ENCODE measurements at places on chromosomes 2 and 18.
A peak's percentile ranks its signal among the peaks of the same experiment; 100 is the strongest.

DNA sequence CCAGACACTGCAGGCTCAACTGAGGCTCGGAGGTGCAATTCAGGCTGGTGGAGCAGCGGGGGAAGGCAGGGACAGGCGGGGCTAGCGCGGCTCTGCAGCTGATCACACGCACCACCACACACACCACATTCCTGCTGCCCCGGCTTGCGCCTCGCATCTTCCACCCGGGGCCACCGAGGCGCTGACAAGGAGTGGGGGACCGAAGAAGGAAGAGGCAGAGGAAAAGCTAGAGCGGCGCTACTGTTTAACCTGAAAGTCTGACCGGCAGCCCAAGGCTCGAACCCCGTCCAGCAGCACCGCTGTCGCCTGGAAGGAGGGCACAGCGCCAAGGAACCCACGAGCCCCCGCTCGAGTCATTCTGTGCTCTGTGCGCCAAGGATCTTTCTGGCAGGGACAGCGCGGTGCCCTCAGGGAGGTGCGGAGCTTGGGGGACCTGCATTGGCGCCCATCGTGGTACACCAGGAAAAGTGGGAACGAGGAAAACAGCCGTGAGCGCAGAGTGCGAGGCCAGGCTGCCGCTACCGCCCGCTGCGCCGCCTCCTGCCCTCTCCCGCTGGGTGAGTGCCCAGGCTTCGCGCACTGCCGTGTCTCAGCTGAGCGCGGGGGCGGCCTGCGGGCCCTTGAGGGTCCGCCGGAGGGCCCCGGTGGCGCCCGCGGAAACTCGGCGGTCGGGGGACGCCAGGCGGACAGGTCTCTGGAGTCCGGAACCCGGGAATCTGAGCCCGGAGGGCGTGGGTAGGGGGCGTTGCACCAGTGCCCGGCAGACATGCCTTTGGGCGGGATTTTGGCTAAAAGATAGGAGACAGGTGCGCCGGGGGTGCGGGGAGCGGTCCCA is 860 bp upstream of the KCNJ3 start:
- H3K4me3 ChIP-seq, result peak overlapping the region; percentile 89
- H3K4me1 ChIP-seq, result peaks cover 28% of the 10 kb centered on the region
- H3K27me3 ChIP-seq, result no peaks in the 10 kb centered on the region
- H3K36me3 ChIP-seq, result peaks cover 3% of the 10 kb centered on the region

DNA sequence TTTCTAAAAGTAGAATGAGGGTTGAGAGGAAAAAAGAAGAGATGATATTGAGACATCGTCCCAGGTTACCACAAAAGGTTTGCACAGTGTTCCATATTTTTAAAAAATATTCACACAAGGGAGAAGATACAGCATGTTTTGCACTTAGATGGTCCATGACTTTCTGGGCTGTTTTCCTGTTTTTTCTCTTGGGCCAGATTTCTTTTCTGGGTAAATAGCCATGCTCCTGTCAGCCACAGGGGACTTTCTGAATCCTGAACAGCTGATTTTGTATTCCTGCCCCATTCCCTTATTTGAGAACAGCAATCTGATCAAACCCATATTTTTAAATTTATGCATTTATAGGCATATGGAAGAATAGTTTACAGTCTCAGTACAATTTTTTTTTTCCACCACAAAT is 185.9 kb upstream of the NRP2 start:
- DNase-seq, result no peak
- H3K36me3 ChIP-seq, result peaks cover 7% of the 10 kb centered on the region
- H3K27me3 ChIP-seq, result no peaks in the 10 kb centered on the region
- H3K4me1 ChIP-seq, result peaks cover 4% of the 10 kb centered on the region
- H3K4me3 ChIP-seq, result no peak overlapping the region

DNA sequence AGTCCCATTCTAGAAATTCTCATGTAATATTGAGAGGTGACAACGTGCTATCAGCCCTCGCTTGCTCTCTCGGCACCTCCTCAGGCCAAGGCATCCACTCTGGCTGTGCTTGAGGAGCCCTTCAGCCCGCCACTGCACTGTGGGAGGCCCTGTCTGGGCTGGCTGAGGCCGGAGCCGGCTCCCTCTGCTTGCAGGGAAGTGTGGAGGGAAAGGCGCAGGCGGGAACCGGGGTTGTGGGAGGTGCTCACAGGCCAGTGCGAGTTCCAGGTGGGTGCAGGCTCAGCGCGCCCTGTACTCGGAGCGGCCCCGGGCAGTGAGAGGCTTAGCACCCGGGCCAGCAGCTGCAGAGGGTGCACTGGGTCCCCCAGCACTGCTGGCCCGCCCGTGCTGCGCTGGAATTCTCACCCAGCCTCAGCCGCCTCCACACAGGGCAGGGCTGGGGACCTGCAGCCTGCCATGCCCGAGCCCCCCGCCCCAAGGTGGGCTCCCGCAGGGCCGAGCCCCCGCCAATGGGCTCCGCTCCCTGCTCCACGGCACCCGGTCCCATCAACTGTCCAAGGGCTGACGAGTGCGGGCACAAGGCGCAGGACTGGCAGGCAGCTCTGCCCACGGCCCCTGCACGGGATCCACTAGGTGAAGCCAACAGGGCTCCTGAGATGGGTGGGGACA is 1680.6 kb upstream of the LRRTM1 start:
- no peak overlapping the region for H3K27ac ChIP-seq
- no peaks in the 10 kb centered on the region for H3K36me3 ChIP-seq
- no peak overlapping the region for H3K4me3 ChIP-seq
- no peak for DNase-seq

DNA sequence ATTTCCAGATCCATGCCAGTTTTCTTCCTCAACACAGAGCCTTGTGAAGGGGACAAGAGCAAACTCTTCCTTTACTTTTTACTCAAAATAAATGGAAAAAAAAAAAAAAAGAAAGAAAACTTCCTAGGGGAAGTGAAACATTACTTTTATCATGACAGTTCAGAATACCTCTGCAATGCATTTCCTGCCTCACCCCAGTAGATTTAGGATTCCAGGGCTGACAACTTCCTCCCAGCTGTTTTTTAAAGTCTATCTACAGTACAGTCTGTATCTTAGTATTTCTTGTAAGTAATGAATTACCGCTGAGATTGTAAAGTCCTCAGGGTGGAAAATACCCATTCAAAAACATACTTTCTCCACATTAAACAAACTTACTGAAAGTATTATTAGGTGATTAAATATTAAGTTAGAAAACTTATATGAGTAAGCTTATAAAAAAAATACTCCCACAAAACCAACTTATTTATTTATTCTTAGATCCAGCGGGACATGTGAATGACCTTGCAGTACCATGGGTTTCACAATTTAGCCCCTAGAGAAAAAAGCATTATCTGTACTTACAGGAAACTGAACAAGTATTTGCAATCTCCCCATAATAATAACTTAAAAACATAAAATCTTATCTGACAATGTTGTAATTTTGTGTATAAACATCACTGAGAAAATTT is 117.7 kb downstream of the RBMS1 start:
- peaks cover 20% of the 10 kb centered on the region for H3K4me1 ChIP-seq
- H3K27ac ChIP-seq, result no peak overlapping the region
- no peak overlapping the region for H3K4me3 ChIP-seq
- no peaks in the 10 kb centered on the region for H3K27me3 ChIP-seq
- no peaks in the 10 kb centered on the region for H3K36me3 ChIP-seq

GRCh38 chr2:23538566-23538965 is 153.6 kb downstream of the KLHL29 start:
- no peaks in the 10 kb centered on the region for H3K36me3 ChIP-seq
- H3K27me3 ChIP-seq, result peaks cover 53% of the 10 kb centered on the region
- DNase-seq, result no peak
- H3K4me3 ChIP-seq, result no peak overlapping the region
- H3K27ac ChIP-seq, result no peak overlapping the region

DNA sequence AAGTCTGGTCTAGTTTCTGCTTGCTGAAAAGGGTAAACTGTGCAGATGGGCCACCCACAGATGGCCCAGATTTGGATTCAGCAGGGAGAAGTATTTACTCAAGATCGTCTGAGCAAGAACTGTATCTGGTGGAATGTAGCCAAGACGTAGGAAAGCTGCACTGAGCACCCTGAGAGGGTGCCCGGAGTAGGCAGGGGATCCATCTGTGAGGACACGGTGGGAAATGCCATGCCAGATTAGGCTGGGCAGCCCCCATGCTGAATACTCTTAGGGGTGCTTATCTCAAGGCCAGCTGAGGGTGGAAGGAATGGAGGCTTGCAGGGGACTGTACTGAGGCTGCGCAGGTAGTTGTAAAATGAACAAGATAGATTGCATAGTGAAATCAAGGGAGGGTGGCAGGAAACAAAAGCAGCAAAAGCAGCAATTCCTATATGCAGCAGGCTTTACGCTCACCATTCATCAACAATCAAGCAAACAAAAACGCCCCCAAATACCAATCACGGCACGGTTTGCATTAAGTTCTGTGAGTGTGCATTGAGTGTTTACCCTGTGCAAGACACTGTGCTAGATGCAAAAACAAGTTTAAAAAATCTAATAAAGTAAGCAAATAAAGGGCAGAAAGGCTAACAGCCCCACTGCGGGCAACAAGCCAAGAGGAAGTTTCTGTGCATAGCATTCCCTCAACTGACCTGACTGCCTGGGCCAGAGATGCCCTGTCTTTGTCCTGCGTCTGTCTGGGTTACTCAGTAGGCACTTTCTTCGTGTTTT is 32.2 kb upstream of the LPIN2 start:
- no peak for DNase-seq
- H3K36me3 ChIP-seq, result no peaks in the 10 kb centered on the region
- H3K27ac ChIP-seq, result peak overlapping the region; percentile 73
- H3K27me3 ChIP-seq, result no peaks in the 10 kb centered on the region
- H3K4me1 ChIP-seq, result peaks cover 24% of the 10 kb centered on the region

- no peak for DNase-seq
- peaks cover 12% of the 10 kb centered on the region for H3K4me1 ChIP-seq
- peaks cover 21% of the 10 kb centered on the region for H3K27me3 ChIP-seq
- H3K4me3 ChIP-seq, result no peak overlapping the region
These were observed 73.8 kb upstream of the THUMPD2 start for GRCh38 chr2:39852831-39853230.

- no peak overlapping the region for H3K4me3 ChIP-seq
- H3K4me1 ChIP-seq, result peaks cover 34% of the 10 kb centered on the region
- no peaks in the 10 kb centered on the region for H3K27me3 ChIP-seq
- H3K27ac ChIP-seq, result no peak overlapping the region
These were observed 3.8 kb downstream of the LYPD6 start for GRCh38 chr2:149334156-149334555.

- H3K27me3 ChIP-seq, result peaks cover 64% of the 10 kb centered on the region
- DNase-seq, result no peak
These were observed 151.4 kb downstream of the SNTG2 start for GRCh38 chr2:1101982-1102590.

GRCh38 chr2:101869527-101869926 is 122.2 kb upstream of the IL1R2 start:
- no peaks in the 10 kb centered on the region for H3K27me3 ChIP-seq
- no peak for DNase-seq
- peaks cover 37% of the 10 kb centered on the region for H3K36me3 ChIP-seq
- no peak overlapping the region for H3K4me3 ChIP-seq
- no peaks in the 10 kb centered on the region for H3K4me1 ChIP-seq
- H3K27ac ChIP-seq, result peak overlapping the region; percentile 69

- H3K4me3 ChIP-seq, result no peak overlapping the region
- no peak for DNase-seq
- H3K36me3 ChIP-seq, result peaks cover 3% of the 10 kb centered on the region
- no peaks in the 10 kb centered on the region for H3K4me1 ChIP-seq
- H3K27ac ChIP-seq, result no peak overlapping the region
These were observed 12.5 kb upstream of the SLC38A11 start for GRCh38 chr2:164967781-164968228.

DNA sequence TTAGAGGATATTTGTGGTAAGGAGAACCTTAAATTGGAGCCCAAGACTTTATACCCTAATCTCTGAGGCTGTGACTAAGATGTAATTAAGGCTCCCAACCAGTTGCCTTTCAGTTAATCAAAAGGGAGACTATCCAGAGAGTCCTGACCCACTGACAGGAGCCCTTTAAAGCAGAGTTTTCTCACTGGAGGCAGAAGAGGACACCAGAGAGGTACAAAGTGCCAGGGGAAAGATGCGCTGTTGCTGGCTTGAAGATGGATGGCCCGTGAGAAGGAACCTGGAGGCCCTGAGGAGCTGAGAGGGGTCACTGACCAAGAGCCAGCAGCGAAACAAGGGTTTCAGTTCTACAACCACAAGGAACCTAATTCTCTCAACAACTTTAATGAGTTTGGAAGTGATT is 137.3 kb downstream of the TMEM131 start:
- no peak overlapping the region for H3K4me3 ChIP-seq
- DNase-seq, result no peak
- H3K27ac ChIP-seq, result no peak overlapping the region
- H3K27me3 ChIP-seq, result no peaks in the 10 kb centered on the region
- H3K36me3 ChIP-seq, result peaks cover 20% of the 10 kb centered on the region

DNA sequence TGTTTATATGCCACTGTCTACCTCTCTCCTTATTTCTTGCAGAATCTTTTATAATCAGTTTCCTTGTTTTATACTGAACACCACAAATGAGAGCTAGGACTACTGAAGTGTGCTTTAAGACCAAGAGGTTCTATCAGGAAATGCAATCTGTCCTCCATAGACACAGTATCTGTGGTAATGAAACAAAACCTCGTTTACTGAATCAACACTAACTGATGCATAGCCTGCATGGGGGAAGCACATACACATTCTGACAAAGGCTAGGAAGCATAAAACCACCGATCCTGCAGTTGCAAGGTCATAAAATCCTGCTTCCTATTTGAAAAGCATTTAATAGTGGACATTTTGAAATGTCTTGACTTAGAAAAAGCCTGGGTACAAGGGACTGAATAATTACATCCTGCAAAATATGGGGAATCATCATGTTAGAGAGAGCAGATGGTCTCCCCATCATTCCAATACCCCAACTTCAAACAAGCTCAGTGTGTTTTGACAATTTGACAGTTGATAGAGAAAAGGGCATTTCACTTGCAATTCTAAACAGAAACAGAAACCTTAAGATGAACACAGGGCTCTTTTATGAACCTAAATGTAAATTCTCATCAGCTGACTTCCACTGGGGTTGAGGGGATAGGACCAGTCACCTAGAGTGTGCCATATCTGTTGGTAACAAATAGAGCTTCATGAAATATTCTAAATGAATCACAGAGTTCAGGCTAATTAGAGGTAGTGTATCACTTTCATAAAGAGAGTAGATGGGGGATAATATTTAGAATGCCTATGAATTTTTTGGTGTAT is 1845.6 kb upstream of the PIK3C3 start:
- H3K4me3 ChIP-seq, result no peak overlapping the region
- no peak overlapping the region for H3K27ac ChIP-seq
- DNase-seq, result no peak
- H3K4me1 ChIP-seq, result peaks cover 3% of the 10 kb centered on the region
- H3K36me3 ChIP-seq, result no peaks in the 10 kb centered on the region
- H3K27me3 ChIP-seq, result no peaks in the 10 kb centered on the region

GRCh38 chr2:231642631-231643494 is 50.2 kb downstream of the TEX44 start:
- no peaks in the 10 kb centered on the region for H3K4me1 ChIP-seq
- DNase-seq, result no peak
- no peaks in the 10 kb centered on the region for H3K27me3 ChIP-seq
